ENCODE measurements at places on chromosomes 12 and 14. TPM values are rescaled to one million over a fixed set of nuclear protein-coding genes. Genes with fewer than 3 reads are reported as not detected.

DNA sequence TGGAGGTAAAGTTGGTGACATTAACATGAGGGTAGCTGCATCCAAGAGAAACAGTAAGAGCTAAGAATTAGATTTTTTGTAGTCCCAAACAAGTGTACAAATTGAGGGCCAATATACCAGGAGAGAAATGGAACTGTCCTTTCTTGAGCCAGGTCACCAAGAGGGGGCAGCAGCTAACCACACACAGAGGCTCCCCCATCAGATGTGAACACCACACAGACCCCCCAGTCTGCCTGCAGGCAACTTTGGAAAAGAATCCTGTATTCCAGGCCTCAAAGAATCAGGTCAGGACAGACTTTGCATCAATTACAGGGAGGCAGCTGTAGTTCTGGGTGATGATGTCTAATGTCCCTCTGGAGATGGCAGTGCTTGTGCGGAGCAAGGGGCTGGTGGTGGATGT is 77.9 kb downstream of the SPTB start:
- no peak for DNase-seq

- peak; percentile 29 for DNase-seq
These were observed 5.5 kb upstream of the CELA1 start for GRCh38 chr12:51351913-51352532.

DNA sequence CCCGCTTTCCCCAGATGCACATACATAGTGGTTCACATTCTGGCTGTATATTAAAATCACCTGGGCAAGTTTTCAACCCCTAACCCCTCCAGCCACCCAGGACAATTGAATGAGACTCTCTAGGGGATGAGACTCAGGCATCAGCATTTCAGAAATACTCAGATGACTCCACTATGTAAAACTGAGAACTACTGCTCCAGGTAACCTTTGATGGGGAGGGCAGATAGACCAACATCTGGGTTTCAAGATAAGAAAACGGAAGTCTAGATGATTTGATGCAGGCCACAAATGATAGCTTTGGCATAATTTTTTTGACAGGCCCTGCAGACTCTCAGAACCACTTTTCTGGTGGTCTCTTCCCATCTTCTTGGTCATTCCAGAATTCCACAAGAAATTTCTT is 341.1 kb downstream of the EMP1 start:
- no peak for DNase-seq

- no peak for DNase-seq
These were observed 242.8 kb downstream of the ATP23 start for GRCh38 chr12:58184212-58184611.

GRCh38 chr12:14883686-14884085 is 2.0 kb downstream of the MGP start:
- no peak for DNase-seq

- no peak for DNase-seq
These were observed 40.5 kb downstream of the DLK1 start for GRCh38 chr14:100767003-100767787.

Gene NOXRED1
- not detected for total RNA-seq

Gene RASAL1
- not detected for total RNA-seq

Gene SPX
- total RNA-seq, result 7.7 TPM

DNA sequence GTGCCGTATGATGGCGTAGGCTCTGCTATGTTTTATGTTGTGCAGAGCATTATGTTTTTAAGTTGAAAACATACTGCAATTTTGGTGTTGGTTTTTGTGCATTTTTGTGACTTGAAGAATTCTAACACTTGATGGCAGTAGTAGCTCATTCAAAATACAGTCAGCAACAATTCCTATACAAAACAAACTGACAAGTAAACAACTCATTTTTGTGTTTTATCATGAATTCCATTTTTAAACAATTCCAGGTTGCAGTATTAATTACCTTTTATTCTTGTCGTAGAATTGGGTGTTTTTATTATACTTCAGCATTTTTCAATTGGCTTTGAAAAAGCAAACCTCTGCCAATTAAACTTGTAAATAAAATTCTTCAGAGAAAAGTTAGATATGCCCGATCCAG is 4.1 kb upstream of the CCER1 start:
- DNase-seq, result no peak

Gene MAP3K9
- total RNA-seq, result 2.4 TPM

Gene ASB2
- total RNA-seq, result 132 TPM

DNA sequence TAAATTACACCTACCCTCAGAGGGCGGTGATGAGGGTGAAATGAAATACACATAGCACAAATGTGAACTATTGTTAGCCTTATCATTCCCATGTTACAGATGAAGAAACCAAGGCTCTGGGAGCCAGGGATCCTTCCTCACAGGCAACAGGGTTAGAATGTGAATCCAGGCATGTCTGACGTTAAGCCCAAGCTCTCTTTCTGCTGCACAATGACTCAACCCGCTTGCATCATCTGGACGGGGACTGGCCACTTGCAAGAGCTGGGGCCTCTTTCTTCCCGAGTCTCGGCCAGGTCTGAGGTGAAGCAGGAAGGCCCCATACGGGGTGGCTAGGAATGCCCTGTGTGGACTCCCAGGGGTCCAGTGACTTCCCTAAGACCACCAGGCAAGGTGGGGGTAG is 105.2 kb downstream of the RBM19 start:
- no peak for DNase-seq

Gene BEST3
- not detected for total RNA-seq

GRCh38 chr12:51922762-51923505 is 15.6 kb downstream of the ACVRL1 start:
- peak; percentile 83 for DNase-seq

- peak; percentile 1 for DNase-seq
These were observed 39.8 kb upstream of the DLK1 start for GRCh38 chr14:100686858-100687257.

- DNase-seq, result no peak
These were observed 5.9 kb downstream of the NEDD1 start for GRCh38 chr12:96912943-96913342.

Gene WSCD2
- 5.4 TPM for total RNA-seq

DNA sequence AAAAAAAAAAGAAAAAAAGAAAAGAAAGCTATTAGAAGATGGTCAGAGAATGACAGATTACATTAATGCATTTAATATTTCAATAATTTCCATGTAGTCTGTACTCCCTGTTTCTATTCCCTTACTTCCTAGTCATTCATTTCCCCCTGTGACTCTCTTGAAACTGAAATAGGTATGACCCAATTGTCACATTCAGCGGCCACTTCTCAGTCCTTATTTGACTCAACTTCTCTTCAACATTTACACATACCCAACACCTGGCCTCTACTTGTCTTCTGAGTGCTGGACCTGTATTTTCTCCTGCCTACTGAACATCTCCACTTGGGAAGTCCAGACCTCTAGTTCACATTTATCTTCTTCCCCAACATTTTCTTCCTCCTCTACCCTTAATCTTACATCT is 7.2 kb downstream of the EEA1 start:
- DNase-seq, result no peak

DNA sequence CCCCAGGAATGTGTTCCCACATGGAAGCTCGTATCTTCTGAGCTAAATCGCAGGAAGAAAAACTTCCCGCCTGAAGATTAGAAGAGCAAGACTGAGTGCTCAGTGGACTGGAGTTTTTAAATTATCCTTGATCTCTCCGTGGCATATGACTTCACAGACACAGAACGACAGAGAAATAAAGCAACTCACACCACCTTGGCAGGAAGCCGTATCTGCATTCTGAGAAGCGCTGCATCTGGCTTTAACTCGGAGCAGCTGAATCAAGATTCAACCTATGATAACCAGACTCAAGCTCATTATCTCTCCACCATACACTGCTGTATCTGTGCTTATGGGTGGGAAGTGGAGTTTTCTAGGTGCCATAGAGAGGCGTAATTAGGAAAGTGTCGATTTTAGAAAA is 1482.7 kb downstream of the AACS start:
- no peak for DNase-seq

GRCh38 chr14:65502676-65503124 is 90.2 kb downstream of the FUT8 start:
- no peak for DNase-seq

DNA sequence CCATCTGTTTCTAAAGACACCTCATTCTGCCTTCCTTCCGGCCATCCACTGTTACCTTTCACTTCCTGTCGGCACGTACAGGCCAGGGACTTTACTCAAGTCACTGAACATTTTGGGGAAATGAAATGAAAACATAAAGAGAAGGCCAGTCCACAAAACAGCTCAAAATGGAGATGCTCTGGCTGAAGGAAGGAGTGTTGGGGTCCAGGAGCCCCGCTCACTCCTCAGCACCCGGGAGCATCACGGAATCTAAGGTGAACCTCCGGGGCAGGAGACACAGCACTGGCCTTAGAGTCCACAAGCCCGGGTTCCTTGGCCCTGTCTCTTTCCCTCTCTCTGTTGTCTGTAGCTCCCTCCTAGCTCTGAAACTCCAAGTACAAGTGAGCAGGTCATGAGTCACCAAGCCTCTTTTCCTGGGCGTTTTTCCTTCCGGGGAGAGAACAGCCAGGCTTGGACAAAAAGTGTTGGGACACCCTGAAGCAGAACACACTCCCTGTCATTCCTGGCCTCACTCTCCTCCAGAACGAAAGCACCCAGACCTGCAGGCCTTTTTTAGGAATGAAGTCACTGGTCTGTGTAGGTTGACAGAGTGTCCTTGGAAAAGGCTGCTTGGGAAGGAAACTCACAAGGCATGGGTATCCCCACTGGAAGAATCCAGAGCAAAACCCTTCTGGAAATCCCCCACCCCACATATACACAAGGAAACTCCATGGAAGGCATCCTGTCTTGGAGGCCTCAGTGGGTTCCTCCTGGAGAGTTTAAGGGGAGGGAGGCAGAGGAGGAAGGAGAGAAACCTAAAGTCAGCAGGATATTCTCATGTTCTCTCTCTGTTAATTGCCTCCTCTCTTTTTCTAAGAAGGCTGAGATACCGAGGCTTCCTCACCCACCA is 245.3 kb downstream of the ZFP36L1 start:
- peak; percentile 77 for DNase-seq

GRCh38 chr12:78240827-78241226 is 410.1 kb downstream of the NAV3 start:
- DNase-seq, result no peak

DNA sequence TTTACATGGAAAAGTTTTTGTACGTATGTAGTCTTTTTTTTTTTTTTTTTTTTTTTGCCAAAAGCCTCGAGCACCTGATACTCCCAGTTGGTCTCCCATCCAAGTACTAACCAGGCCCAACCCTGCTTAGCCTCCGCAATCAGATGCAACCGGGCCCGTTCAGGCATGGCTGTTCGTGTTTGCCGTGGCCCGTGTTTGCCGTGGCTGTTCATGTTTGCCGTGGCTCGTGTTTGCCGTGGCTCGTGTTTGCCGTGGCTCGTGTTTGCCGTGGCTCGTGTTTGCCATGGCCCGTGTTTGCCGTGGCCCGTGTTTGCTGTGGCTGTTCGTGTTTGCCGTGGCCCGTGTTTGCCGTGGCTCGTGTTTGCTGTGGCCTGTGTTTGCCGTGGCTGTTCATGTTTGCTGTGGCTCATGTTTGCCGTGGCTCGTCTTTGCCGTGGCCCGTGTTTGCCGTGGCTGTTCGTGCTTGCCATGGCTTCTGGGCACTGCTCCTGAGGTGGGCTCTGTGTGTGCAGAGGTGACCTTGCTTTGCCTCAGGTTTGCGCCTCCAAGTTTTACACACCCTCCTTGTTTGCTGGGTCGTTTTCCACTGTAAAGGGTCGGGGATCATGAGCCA is 26.8 kb upstream of the MMP17 start:
- no peak for DNase-seq

Gene STAC3
- 1.9 TPM for total RNA-seq

- DNase-seq, result no peak
These were observed 773.7 kb downstream of the BCL11B start for GRCh38 chr14:98498019-98498885.

Gene SOX5
- 14.0 TPM for total RNA-seq

Gene C12orf50
- total RNA-seq, result 0.17 TPM

DNA sequence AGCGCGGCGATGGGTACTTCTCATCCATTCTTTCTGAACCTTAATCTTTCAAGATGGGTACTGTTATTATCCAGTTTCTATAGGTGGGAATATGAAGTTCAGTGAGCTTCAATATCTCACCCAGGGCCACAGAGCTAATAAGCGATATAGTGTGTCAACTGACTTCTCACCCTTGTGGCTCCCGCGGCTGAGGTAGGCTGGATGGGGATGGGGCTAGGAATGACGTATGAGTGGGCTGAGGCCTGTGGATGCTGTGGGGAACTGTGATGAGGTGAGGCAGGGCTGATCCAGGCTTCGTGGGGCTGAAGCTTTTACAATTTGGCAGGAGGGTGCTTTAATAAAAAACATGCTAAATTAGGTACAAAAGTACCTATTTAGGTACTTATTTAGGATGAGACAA is 32.9 kb upstream of the ATP23 start:
- no peak for DNase-seq

GRCh38 chr14:104878582-104878981 is 13.5 kb downstream of the CEP170B start:
- DNase-seq, result no peak

GRCh38 chr14:21092273-21093011 is 6.0 kb downstream of the ZNF219 start:
- DNase-seq, result peak; percentile 95

- DNase-seq, result no peak
These were observed 5.7 kb downstream of the NEUROD4 start for GRCh38 chr12:55025508-55025907.

GRCh38 chr12:93230326-93230720 is 147.4 kb upstream of the NUDT4 start:
- DNase-seq, result no peak

Data from right cardiac atrium (tissue), 5 donors.